ENCODE measurements at places on chromosomes 4 and X.
A peak's percentile ranks its signal among the peaks of the same experiment; 100 is the strongest.

DNA sequence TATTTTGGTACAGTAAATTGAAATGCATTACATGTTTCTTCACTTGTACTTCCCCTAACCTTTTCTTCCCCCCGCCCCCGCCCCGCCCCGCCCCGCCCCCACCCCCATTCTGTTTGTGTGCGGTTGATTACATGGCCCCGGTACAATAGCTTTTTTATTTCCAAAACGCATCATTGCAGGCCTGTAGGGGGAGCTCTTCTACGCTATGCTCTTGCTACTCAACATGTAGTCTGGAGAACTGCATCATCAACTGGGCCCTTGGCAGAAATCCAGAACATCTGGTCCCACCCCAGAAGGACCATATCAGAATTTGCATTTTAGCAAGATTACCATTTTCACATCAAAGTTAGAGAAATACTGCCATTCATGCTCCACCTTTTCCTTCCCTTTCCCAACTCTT lies 333.3 kb upstream of the DDX53 start:
- no peak for DNase-seq

DNA sequence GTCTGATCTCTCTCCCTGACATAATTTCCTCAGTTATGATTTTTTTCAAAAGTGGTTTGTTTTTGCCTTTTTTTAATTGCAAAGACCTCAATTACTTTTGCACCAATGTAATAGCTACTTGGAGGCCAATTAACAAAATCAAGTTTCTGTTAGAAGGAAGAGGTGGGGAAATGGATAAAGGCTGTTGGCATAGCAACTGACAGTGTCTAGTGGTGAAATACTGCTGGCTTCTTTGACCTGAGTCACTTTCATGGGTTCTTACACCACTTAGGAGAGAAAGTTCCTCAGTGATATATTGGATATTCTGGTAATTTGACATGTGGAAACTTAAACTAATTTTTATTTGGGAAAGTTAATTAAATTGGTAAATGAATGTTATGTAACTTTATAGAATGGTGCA lies 26.5 kb upstream of the ATP8A1 start:
- DNase-seq, result no peak

DNA sequence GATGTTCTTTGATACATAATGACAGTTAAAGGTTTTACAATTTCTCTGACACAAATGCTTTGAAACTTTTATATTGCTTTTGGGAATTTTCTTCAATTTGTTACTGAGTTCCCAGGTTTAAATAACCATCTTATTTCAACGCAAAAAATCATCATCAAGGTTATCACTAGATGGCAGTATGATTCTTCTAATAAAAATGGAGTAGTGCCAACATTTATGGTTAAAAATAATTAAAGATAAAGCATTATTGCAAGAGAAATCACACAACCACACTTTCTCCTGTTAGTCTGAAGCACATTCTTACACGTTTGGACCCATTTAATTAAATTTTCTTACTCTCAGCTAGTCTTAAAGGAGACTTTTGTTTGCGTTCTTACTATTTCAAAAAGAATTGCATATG lies 611.3 kb upstream of the CPXCR1 start:
- no peak for DNase-seq

- no peak for DNase-seq
Observed at GRCh38 chrX:2299871-2300270, 200.9 kb downstream of the DHRSX start.

DNA sequence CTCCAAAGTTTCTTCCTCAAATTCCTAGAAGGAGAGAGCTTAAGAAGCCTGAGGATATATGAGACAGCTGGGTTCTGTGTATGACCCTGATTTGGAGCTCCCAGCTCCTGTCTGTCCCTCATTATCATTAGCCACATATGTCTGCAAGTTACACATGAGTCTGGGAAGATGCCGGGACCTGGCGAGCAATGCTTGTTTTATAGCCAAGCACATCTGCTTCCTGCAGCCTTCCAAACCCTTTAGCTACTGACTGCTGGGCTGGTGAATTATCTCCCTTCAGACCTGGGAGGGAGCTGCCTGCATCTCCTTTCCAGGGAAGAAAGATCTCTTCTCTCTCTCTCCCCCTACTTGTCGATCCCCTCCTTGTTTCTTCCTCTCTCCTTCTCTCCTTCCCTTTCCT lies 556.7 kb upstream of the BOD1L1 start:
- DNase-seq, result no peak

DNA sequence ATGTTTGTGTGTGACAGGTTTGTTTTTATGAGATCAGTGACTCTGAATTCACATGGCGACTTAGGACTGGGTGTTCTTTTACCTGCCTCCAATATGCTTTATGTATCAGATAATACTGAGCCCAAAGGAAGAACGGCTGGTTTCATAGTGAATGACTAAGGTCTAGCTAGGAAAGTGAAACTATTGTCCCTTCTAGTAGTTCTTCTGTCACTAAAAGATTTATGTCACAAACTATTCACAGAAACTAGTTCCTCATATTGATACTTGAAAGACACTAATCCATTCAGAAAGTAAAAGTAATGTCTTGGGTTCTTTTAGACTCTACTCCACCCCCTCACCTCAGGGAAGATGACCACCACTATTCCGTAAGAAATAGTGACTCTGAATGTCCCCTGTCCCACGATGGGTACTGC lies 81.7 kb downstream of the EGF start:
- DNase-seq, result no peak

DNA sequence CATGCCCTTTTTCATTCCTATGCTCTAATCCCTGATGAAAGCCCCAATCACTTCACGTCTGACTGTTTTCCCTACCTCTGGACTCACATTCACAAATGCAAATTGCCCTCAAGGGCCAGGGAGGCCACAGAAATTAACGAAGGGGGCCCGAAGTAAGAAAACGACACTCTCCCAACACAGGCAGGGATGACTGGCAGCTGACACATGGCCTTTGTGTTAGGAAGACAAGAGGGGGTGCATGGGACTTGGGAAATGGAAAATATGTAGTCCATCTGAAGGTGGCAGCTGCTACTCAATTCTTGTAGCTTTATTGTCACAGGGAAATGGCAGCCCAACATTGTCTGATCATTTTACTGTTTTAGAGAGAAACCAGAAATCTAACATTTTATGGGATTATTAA lies 12.3 kb upstream of the SPARCL1 start:
- no peak for DNase-seq

- no peak for DNase-seq
Observed at GRCh38 chr4:61350932-61351331, 150.8 kb downstream of the ADGRL3 start.

DNA sequence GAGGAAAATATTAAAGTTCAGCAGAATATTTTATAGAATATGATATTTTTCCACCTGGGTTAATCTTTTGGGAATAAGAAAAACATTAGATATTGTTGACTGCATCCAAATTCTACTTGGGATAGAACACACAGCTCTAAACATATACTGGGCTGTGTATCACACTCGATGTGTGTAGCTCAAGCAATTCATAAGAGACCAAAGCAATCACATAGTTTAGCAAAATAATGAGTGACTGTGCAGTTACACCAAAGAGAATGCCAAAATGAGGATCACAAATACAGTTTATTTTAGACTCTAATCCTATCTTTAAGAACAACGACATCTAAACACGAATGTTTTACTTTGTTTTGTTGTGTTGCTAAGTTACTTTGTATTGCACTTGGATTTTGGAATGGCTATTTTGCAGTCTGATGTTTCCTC lies 101.2 kb downstream of the CBR4 start:
- no peak for DNase-seq

DNA sequence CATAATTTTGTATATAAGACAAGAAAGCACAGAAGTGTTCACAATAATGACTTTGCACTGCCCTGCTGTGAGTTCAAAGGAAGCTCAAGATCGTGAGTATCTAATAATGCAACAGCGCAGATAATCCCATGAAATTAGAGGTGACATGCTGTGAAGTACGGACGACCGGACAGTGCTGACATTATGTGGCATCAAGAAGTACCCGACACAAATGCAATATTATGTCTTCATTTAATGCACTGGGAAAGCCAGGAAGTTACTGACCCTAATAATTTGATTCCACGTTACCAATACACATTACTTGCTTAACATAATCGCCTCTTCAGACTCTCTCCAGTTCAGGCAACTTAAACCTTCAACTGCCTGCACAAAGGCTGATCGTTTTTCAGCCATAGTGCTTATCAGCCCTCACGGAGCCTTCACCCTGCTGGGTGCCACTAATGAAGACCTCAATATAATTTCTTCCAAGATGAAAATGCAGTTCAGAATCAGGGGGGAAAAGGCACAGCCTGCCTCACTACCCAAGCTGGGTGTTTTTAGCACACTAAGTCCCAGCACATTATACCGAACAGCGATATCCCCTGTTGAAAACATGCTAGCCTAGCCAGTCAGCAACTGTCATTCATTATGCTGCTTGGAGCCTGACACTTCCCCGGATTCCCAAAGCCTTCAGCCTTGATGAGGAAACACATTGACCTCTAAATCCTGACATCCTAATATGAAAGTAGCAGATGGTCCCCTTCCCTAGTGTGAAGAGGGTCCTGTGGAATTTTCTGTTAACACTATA lies 56.1 kb downstream of the SLC7A11 start:
- DNase-seq, result no peak

GRCh38 chr4:61531188-61531587 lies 331.1 kb downstream of the ADGRL3 start:
- DNase-seq, result no peak

DNA sequence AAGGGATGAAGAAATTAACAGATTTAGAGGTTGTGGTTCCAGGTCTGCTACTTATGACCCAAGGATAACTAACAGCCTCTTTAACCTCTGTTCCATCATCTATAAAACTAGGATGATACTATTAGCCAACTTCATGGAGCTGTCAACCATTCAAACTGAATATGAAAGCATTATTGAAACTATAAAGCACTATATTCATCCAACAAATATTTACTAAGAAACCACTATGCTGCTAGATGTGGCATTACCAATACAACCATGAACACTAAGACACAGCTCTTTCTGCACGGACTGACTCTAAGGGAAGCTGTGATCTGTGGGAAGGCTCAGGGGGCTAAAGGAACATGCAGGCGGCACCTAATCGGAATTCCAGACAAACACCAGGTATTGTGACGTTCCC lies 66.0 kb downstream of the APBB2 start:
- DNase-seq, result no peak

DNA sequence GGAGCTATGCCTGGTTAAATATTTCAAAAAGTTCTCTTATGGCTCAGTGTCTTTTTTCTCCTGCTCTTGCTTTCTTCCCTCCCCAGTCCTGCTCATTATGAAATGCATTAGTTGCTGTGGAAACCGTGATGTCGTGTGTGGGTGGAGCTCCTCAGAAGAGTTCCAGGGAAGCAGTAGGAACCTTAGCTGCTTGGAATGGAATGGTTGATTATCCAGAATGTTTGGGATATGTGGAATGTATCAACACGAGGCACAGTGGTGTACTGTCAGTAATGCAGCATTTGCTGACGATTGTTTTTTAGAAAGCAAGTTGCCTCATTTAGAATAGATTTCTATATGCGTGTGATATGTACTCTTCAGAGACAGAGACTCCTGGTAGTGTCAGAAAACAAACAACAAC lies 333.2 kb downstream of the ARHGAP10 start:
- peak; percentile 51 for DNase-seq

GRCh38 chr4:35325908-35326453 lies 918.3 kb downstream of the ARAP2 start:
- DNase-seq, result no peak

DNA sequence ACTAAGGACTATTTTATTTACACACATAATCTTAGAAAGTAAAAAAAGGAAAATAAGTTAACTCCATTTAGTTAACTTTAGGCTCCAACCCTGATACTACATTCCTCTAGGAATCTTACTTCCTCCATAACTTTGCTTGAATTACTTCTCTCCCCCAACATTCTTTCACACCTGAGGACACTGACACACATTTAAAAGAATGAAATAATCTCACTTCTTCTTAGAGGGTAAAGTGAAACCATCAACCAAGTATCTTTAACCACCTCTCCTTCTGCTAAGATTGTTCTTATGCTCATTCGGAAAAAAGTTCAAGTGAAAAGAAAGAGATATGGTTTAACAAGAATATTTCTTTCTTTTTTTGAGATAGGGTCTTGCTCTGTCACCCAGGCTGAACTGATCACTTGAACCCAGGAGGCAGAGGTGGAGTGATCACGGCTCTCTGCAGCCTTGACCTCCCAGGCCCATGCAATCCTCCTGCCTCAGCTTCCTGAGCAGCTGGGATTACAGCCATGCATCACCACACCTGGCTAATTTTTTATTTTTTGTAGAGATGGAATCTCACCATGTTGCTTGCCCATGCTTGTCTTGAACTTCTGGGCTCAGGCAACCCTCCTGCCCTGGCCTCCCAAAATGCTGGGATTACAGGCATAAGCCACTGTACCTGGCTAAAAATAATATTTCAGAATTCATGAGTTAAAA lies 28.5 kb downstream of the SLC25A4 start:
- DNase-seq, result no peak

DNA sequence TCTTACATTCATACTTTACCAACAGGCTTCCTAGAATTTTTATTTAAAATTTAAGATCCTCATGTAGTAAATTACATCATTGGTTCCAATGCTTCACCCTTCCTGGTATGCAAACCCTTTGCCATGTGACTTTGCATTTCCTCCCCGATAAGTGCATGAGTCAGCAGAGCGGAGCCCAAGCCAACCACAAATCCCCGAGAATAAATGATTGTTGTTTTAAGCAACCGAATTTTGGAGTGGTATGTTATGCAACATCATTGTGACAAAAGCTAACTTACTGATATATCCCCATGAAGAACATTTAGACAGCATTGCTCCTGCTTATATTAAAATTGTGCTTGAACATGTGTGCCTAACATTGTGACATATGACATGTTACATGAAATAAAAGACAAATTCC lies 199.4 kb upstream of the DDX53 start:
- DNase-seq, result no peak

DNA sequence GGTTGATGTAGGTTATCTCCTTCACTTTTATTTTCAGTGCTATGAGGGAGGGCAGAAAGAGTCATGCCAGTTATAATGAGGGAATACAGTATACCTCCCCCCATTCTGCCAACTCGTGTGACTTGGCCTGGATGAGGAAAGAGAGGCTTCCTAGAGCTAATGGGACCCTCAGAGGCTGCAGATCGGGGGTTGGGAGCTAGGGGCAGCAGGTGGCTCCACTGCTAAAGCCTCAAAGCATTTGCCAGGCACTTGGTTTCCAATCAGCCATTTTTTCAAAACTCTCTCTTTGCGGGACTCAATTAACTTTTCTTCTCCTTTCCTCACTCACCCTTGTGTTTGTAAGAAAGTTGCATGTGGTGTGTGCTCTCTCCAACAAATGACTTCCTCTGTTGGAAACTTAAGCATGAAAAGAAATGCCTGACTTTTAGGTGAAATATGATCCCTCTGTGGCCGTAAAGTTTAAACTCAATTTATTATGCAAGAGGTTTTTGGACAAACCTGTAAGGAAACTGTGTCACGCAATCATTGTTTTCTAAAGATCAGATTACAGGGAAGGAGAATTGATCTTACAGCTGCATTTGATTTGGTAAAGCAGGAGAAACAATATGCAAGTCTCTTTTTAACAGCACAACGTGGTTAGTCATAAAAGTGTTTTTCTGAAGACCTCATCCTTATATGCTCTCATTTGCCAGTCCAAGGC lies 7.0 kb downstream of the SFRP2 start:
- DNase-seq, result no peak

Measured in anterior cingulate cortex (tissue), 58 donors.